ENCODE measurements at places on chromosomes 4 and X.

GRCh38 chr4:154559494-154560418 lies 3.1 kb upstream of the FGB start:
- peak; percentile 99 for ATAC-seq

- no peak for ATAC-seq
These were observed 5.4 kb upstream of the CXCR3 start for GRCh38 chrX:71623714-71624113.

- peak; percentile 95 for ATAC-seq
These were observed 404.6 kb downstream of the PRDM5 start for GRCh38 chr4:120517966-120518365.

GRCh38 chr4:159144112-159144694 lies 41.3 kb downstream of the RAPGEF2 start:
- no peak for ATAC-seq
